ENCODE measurements at places on chromosomes 16 and 17. TPM values are rescaled to one million over a fixed set of nuclear protein-coding genes. Genes with fewer than 3 reads are reported as not detected.

DNA sequence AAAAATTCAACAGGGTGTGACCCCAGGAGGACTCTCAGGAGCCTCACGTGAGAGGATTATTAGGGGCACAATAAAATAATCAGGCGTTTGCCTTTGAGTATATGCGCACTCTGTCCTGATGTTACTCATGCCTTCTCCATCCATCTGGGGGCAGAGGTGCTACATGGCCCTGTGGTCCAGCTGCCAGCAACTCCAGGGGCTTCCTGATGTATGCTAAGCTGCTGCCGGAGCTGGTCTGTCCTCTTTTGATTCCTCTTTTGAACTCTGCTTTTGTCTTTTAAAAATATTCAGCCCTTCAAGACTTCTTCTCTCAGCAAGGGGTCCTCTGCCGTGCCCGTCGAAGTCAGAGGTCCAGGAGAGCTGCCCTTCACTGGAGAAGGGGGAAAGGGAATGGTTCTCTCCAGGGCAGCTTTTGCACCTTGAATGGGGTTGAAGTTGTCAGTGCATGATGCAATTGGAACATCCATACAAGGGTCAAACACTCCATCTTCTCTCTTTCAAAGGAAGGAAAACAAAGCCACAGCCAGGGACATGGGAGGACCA, 431.4 kb downstream of the SHISA9 start:
- no peak for DNase-seq

- DNase-seq, result no peak
Observed at GRCh38 chr17:74012465-74012864, 191.0 kb upstream of the RPL38 start.

GRCh38 chr17:34721326-34721725, 141.9 kb downstream of the TMEM132E start:
- peak; percentile 28 for DNase-seq

DNA sequence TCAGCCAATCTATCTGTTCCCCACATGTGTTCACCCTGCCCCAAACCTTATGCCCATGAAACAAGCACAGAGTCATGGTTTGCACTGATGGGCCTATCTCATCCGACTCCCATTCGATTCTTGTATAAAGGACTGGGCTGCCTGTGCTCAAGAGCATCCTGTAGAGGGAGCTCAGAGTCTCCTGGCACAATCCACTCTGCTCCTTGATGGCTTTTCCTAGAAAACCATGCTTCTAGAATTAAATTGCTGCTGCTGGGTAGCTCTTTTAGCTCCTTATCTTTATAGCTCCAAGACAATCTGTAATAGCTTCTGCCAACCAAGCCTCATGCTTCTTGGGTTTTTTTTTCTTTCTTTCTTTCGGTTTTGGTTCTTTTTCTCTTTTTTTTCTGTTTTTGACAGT, 9.7 kb downstream of the ZNF19 start:
- peak; percentile 52 for DNase-seq

GRCh38 chr17:78892520-78892919, 10.5 kb downstream of the CEP295NL start:
- no peak for DNase-seq

DNA sequence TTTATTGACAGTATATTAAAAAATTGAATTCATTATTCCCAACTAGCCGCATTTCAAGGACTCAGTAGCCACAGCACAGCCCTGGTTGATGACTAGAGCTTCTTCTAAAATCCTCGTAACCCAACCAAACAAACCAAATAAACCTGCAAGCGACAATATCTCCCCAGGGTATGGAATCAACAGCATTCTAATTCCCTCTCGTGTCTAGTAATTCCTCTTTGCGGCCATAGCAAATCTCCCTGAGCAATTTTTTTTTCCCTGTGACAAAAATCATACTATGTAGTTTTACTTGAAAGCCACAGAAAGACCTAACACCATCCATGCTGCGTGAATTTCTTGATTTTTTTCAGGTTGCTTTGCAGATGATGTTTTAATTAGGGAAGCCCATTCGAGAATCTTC, 143.4 kb upstream of the MYOCD start:
- no peak for DNase-seq

GRCh38 chr16:86029131-86029741, 130.3 kb downstream of the IRF8 start:
- peak; percentile 39 for DNase-seq

- peak; percentile 76 for DNase-seq
Observed at GRCh38 chr16:56970934-56971767, 9.4 kb downstream of the CETP start.

DNA sequence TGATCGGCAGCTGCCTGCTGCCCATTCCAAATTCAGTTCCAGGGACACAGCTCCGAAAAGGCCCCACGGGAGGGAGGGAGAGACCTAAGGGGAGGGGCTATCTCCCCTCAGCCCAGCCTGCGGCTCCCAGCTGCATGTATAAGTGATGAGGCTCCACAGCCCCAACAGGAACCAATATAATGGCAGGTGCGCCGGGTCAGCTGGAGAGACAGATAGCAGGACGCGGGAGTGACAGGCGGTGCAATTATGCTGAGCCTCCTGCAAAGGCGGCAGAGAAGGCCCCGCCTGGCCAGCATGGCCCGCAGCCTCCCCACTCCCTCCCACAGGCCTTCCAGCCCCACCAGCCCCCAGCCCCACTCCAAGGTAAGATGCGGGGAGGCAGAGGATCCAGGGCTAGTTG, 8.1 kb upstream of the C1QL1 start:
- DNase-seq, result no peak

DNA sequence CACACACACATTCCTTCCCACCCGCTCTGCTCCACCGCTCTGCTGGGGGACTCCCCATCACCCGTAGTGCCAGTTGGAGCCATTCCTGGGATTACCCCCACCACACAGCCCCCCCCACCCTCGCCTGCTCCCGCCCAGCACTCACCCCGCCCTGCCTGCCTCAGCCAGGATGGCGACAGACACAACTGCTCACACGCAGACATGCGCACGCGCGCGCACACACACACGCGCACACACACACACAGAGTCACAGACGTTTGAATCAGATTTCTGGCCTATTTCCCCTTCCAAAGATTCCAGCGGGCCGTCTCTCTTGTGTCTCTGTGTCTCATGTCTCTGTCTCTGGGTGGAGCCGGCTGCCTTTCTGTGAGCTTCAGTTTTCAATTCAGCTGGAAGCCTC, 4.4 kb downstream of the CACNA1G start:
- DNase-seq, result peak; percentile 93

GRCh38 chr16:48913384-48913783, 303.4 kb upstream of the N4BP1 start:
- no peak for DNase-seq

DNA sequence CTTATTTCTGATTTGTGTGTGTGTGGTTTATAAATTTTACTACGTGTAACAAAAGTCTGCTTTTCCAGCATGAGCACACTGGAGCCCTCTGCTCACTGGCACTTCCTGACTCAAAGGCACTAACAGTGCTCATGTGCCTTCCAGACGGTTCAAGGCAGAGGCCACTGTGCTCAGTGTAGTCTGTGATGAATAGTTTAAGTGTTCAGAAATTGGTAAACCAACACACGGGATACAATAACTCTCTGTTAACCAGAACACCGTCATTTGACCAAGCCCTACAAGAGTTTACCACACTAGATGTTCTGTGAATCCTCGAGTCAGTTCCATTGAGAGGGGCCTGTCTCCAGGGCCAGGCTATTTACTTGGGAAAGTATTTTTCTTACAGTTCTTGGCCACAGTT, 191.9 kb downstream of the MRTFB start:
- no peak for DNase-seq

DNA sequence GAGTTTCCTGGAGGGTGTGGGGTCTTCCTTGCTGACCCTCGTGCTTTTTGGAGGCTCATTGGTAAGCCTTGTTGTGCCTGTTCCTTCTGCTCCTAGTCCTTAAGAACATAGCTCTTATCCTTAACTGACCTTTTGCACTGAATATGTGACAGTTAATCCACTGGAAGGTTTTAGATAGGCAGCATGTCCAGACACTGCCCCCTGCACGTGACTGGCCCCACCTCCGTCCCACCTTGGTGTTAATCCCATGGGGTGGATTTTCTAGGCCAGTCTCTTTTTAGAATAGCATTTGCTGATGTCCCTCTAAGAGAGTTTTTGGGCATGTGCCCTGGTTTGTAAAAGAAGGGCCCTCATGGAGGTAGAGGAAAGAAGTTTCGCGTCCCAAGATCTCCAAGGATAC, 58.3 kb downstream of the RBFOX1 start:
- no peak for DNase-seq

GRCh38 chr16:11816123-11816522, 19.1 kb upstream of the ZC3H7A start:
- DNase-seq, result no peak

DNA sequence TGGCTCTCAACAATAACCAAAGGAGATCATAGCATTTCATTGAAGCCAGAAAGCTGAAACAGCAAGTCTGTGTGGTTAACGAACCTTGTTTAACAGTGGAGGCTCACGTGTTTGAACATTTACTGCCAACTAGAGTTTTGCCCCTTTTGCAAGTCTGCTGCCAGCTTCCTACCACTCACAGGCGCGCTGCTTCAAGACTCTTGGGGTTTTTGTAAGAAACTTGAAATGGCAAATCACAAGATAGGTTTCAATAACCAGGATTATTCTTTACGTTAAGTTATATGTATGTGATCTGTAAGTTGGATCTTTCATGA, 1.2 kb downstream of the SNTB2 start:
- peak; percentile 62 for DNase-seq

DNA sequence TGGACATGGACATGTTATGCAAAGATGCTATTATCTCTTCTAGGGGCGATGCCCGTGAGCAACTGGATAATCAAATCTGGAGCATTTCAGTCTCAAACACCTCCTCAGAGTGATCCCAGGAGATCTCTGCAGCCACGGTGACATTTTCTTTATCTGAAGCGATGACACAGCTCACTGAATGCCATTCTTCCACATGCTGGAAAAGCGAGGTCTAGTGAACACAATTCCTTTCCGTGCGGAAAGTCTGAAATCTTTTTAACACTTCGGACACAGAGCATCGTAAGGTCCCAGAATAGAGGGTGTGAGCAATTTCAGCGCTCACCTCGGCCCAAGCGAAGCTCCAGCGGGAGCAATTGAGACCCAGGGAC, 531 bp upstream of the HASPIN start:
- no peak for DNase-seq

DNA sequence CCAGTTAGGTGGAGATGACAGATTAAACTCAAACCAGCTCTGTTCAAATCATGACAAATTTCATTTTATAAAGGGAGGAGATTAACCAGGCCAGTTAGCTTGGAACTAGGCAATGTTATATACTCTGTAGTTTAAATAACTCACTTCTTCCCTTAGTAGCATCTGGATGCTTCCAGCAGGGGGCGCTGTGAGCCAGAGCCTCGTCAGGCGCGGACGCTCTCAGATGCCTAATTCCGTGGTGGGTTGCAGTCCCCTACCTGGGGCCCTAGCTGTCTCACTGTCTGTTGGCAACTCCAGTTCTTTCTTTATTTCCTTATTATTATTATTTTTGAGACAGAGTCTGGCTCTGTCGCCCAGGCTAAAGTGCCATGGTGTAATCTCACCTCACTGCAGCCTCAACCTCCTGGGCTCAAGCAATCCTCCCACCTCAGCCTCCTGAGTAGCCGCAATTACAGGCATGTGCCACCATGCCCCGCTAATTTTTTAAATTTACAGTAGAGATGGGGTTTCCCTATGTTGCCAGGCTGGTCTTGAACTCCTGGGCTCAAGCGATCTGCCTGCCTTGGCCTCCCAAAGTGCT, 17.3 kb upstream of the WFDC1 start:
- peak; percentile 63 for DNase-seq

DNA sequence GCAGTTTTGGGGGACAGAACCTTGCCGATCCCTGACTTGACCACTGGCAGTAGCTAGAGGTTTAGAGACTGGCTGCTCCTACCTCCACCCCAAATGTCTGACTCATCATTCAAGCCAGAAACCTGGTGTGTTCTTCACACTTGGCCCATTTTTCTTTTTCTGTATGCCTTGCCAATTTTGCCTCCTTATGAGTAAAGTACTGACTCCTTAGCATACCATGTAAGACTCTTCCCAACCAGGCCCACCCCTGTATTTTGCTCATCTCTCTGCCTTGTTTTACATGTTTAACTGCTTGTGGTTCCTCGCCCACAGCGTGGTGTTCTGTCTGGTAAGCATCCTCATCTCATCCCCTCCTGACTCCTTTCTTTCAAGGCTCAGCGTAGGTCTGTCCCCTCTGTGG, 37.9 kb downstream of the NUP88 start:
- peak; percentile 70 for DNase-seq

DNA sequence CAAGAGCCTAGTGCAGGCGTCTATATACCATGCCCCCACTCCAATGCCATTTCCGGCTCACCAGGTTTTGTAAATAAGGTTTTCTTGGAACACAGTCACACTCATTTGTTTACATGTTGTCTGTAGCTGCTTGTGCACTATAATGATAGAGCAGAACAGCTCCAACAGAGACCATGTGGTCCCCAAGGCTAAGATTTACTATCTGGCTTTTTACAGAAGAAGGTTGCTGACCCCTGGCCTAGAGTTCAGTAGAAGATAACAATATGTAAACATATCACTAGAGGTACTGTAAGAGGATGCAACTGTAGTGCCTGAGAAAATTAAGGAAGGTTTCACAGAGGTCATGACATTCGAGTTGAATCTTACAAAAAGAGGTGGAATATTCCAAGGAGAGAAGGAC, 66.3 kb downstream of the CACNG1 start:
- no peak for DNase-seq

DNA sequence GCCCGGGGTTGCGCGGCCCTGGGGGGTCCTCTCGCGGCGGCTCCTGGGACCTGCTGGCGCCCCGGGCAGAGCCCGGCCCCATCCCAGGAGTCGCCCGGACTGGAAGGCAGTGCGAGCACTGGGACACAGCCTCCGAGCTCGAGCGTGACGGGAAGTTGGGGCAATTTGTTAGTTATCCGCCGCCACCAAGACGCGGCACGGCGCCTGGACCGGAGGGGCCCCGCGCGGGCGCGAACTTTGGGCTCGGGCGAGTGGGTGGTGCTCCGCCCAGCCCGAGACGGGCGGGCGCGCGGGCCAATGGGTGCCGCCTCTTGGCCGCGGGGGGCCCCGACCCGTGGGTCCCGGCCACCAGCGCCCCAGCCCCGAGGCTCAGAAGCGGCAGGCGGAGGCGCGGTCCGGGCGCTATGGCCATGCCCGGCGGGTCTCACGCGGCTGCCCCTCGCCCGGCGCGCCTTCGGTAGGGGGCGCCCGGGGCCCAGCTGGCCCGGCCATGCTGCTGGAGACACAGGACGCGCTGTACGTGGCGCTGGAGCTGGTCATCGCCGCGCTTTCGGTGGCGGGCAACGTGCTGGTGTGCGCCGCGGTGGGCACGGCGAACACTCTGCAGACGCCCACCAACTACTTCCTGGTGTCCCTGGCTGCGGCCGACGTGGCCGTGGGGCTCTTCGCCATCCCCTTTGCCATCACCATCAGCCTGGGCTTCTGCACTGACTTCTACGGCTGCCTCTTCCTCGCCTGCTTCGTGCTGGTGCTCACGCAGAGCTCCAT, at the start of gene ADORA2B:
Gene ADORA2B, plus strand, starts transcription at position 372 of the 768 bp plus-strand sequence. Its CDS starts 119 bp downstream, at position 491.
- DNase-seq, result peak; percentile 85

- peak; percentile 20 for DNase-seq
Observed at GRCh38 chr17:75830164-75831031, 13.8 kb downstream of the UNC13D start.

Gene SPDYE4
- not detected for polyA plus RNA-seq

Gene GFER
- polyA plus RNA-seq, result 31.6 TPM

Gene TPSG1
- polyA plus RNA-seq, result not detected

Gene CCDC144A
- polyA plus RNA-seq, result 0.03 TPM

Gene KRT37
- not detected for polyA plus RNA-seq

Gene MEFV
- not detected for polyA plus RNA-seq

Gene PTGES3L
- 0.62 TPM for polyA plus RNA-seq

Gene GPATCH8
- 29.4 TPM for polyA plus RNA-seq

Gene ADGRG1
- 0.58 TPM for polyA plus RNA-seq

Gene NACA2
- polyA plus RNA-seq, result not detected

Gene KRT33B
- polyA plus RNA-seq, result 1.2 TPM

Data from GM23248 (cell line).